ENCODE measurements at places on chromosomes 7 and 10. TPM values are rescaled to one million over a fixed set of nuclear protein-coding genes. Genes with fewer than 3 reads are reported as not detected.

DNA sequence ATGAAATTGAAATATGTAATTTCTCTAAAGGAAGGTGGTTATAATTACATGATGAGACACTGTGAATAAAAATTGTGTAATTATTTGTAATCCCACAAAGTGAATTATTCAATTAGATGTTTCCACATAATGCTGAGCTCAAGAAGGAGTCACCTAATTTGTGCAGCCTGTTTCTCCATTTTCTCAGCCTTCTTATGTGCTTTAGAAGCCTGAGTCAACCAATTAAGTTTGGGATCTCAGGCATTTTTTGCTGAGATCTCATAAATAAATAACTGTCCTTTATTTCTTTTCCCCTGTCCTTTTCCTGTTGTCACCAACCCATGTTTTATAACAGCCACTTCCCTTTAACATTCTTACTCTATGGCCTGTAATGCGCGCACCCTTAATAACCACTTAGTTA is 506.5 kb upstream of the SEMA3D start:
- no peak for ATAC-seq

DNA sequence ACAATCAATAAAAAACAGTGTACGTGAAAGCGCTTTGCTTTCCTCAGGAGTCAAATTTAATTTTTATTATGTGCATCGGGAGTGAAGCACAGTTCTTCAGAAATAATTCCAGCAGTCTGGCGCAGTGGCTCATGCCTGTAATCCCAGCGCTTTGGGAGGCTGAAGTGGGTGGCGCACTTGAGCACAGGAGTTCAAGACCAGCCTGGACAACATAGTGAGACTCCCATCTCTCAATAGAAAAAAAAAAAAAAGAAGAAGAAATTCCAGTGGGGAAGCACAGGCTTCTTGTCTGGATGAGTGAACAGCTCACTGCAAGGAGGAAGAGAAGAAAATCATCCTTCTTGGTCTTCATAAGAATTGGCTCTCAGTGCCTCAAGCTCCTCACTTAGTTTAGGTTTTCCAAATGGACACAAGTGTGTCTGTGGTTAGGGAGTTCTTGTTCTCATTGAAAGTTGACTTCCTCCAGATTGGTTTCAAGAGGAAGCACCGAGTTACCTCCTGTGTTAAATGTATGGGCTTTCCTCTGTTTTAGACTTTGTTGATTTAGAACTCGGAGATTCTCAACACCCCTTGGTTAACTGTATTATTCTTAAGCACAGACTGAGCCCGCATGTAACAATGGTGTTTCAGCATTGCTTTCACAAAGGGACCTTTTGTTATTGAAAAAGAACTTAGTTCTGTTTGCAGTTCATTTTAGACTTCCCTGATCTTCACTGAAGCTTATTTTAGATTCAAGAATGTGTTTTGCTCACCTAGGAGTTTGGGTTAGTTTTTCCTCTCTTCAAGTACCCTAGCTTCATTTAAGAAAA is 28.0 kb downstream of the LMTK2 start:
- ATAC-seq = no peak

- ATAC-seq = no peak
Measured at GRCh38 chr10:25820874-25821273, 113.2 kb upstream of the MYO3A start.

DNA sequence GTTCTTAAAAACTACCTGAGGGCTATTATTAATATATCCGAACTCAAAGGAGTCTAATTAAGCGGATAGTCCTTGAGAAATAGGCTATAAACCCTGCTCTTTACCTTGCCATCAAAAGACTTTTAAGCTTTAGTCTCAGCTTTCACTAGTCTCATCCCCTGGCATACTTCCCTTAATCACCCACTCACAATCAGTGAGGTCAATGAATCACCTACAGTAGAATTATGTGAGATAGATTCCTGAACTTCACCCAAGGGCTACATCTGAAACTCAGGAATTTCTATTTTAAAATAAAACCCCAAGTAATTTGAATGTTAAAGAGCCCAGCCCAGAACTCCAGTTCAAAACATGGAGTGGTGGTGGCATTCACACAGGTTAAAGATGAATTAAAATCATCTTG is 108.7 kb downstream of the ETV1 start:
- no peak for ATAC-seq

UPF2 gene
- 40.9 TPM for total RNA-seq

GRCh38 chr10:24483701-24484100 is 240.0 kb downstream of the ARHGAP21 start:
- peak; percentile 60 for ATAC-seq

ARMH3 gene
- total RNA-seq = 13.1 TPM

GRCh38 chr10:14220026-14220425 is 110.7 kb downstream of the FRMD4A start:
- ATAC-seq = no peak

DNA sequence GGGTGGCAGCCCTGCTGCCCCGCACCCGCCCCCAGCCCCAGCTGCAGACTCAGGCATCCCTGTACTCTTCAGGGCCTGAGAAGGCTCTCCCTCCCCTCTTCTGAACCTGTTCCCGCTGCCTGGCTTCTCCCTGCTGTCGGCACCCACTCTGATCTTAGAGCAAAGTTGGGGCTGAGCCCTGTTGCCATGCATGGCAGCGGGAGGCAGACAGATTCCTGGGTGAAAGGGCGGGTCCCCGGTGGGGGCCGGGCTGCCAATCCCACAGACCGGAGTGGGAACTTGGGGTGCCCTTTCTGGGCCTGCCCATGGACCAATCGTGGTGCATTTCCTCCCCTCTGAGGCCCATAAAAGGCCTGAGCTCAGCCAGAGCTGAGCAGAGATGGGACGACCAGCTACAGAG is 80.7 kb downstream of the SPDYE5 start:
- no peak for ATAC-seq

DNA sequence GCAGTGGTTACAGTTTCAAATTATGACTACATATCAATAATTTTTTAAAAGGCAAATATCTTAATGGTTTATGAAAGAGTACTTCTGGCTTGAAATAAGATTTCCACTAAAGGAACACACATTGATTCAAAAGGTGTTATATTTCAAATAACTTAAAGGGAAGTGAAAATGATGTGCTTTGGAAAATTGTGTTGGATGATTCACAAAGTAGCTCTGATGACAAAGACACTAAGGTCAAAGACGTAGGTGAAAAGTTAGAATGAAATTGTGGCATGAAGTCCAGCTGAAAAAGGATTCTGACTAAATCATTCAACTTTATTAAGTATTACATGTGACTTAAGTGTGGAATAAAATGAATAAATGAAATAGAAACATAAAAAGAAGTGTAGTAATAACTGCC is 20.8 kb upstream of the OR2A5 start:
- no peak for ATAC-seq

GRCh38 chr7:36338256-36338655 is 51.4 kb upstream of the ANLN start:
- no peak for ATAC-seq

DNA sequence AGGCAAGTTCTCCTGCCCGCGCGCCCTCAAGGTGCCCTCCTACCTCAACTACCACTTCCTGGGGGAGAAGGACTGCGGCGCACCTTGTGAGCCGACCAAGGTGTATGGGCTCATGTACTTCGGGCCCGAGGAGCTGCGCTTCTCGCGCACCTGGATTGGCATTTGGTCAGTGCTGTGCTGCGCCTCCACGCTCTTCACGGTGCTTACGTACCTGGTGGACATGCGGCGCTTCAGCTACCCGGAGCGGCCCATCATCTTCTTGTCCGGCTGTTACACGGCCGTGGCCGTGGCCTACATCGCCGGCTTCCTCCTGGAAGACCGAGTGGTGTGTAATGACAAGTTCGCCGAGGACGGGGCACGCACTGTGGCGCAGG is 1.4 kb downstream of the FZD1 start:
- no peak for ATAC-seq

- no peak for ATAC-seq
Measured at GRCh38 chr10:83252596-83252995, 886.7 kb upstream of the GHITM start.

DNA sequence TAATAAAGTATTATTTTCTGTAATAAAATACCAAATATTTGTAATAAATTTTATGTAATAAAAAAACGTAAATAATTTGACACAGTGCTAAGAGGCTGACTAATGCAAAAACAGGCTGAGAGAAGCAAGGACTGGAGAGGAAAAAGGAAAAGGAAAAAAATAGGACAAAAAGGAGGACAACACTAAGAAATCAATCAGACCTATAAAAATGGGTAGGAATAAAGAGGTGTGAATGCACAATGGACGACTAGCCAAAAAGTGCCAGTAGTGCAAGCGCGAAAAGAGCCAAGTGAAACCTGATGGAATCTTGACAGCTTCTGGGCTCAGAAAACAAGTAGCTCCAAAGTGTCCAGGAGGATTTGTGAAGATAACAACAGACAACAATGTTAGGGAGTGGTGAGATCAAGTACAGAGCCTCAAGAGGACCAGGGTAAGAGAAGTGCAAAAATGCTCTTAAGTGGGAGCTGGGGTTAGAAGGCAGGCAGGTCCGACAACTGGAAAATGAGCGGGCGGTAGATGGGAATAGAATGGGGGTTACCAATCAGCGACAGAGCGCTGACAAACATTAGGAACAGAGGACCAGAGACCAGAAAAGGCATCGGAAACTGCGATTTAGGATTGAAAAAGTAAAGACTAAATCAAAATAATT is 1.2 kb downstream of the BRAF start:
- no peak for ATAC-seq

GRCh38 chr10:99523251-99523773 is 9.4 kb upstream of the NKX2-3 start:
- no peak for ATAC-seq

- ATAC-seq = peak; percentile 83
Measured at GRCh38 chr10:63236113-63236935, 103.2 kb downstream of the NRBF2 start.

DNA sequence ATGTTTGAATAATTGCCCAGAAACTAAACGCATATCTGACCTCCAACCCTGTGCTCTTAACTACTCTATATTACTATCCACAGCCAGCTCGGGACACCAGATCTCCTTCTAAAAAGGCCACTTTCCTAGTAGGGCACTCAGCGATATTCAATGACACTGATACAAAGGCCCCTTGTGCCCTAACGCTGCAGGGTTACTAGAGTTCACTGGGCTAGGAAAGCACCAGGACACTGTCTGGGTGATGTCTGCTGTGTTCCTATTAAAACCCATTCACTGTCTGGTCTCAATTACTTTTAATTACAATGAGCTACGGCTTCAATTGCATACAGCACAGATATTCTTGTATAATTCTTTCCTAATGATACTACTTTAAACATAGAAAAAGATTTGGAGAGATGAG is 91.7 kb downstream of the SORCS1 start:
- no peak for ATAC-seq

MYH16 gene
- total RNA-seq = not detected

- no peak for ATAC-seq
Measured at GRCh38 chr10:75137533-75138438, 26.3 kb downstream of the SAMD8 start.

GRCh38 chr10:44132361-44133289 is 252.3 kb downstream of the CXCL12 start:
- ATAC-seq = peak; percentile 83

NPVF gene
- total RNA-seq = not detected

DNA sequence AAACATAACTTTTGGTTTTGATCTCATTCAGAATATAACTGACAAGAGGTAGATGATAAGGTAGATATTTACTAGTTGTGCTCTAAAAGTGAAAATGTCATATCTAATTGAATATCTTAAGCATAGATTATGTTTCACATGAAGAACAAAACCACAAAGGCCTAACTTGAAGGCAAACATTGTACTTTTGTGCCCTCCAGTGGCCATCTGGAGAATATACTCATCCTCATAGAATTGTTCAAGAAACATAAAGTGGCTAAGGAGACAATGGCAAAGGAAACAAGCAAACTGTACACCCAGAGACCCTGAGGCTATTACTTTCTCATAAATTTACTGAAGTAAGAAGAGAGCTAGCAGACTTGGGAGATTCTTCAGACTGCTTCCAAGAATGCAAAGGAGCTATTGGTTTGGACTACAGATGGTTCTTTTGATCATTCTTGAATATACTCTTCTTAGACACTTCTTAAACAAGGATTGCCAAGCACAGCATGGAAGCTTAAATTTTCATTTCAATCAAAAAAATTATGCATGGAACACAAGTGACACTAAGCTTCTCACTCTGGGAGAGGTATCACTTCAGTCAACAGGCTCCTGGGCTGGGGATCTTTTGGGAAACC is 98.2 kb upstream of the DKK1 start:
- peak; percentile 22 for ATAC-seq

GPR141 gene
- not detected for total RNA-seq

- ATAC-seq = no peak
Measured at GRCh38 chr7:97313900-97314299, 196.4 kb downstream of the SDHAF3 start.

CREB3L2 gene
- 33.1 TPM for total RNA-seq

DNA sequence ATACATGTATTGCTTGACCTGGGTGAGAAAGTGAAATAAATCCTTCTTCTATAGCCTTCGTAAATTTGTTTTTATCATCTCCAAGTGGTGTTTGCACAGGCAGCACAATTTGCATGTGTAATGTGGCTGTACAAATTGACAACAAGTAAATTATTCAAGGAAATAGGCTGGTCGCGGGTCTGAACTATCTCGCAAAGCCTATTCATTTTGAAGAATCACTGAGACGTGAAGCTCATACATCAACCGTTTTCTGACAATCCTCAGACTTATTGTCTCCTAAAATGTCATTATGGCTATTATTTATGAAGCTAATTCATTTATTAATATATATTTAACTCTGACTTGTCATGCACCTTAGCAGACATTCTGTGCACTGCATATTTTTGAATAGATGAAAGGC is 16.2 kb upstream of the FAM204A start:
- no peak for ATAC-seq

DNA sequence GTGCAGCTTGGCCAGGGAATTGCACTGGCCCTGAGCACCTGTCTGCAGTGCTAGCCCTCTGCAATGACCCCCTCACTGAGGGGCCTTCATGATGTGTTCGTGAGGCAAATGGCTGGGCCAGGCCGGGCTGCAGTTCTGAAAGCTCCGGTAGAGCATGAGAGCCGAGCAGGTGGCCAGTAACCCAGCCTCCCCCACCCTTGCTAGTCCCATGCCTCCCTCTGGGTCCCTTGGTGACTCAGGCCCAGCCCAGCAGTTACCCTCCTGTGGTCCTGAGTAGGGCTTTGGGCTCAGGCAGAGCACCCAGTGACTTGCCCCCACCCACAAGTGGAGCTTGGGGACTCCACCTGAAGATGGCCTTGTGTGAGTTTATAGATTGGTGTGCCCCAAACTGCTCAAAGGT is 16.1 kb upstream of the CSGALNACT2 start:
- ATAC-seq = no peak

- ATAC-seq = peak; percentile 49
Measured at GRCh38 chr10:17744341-17744861, 7.6 kb upstream of the TMEM236 start.
